ENCODE measurements at places on chromosomes 13 and 19.

GRCh38 chr13:47226516-47226915 lies 329.7 kb upstream of the HTR2A start:
- no peak for DNase-seq

DNA sequence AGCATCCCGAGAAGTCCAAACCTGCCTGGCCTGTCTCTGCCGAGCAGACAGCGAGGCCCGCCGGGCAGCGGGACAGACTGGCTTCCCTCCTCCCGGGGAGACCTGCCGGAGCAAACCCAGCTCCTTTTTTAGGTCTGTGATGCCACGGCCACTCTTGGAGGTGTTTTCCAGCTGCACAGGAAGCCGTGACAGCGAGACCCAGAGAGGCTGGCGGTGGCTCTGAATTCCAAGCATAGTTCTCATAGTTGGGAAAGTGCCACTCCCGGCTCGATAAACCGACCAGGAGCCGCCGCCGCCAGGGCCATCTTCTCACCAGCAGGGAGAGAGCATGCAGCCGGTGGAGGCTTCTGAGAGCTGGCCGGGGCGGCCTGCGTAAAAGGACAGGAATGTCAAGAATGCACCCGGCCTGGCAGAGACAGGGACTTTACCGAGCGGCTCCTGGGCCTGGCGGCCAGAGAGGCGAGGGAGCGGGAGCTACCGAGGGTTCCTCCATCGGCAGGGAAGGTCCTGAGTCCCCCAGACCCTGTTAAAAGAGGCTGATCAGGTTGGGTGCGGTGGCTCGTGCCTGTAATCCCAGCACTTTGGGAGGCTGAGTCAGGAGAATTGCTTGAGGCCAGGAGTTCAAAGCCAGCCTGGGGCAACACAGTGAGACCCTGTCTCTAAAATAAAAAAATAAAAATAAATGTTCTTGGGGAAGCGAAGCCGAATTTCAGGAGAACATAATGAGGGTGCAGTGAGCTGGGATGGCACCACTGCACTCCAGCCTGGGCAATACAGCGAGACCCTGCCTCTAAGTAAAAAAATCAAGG lies 64.9 kb downstream of the GADD45B start:
- DNase-seq = no peak

DNA sequence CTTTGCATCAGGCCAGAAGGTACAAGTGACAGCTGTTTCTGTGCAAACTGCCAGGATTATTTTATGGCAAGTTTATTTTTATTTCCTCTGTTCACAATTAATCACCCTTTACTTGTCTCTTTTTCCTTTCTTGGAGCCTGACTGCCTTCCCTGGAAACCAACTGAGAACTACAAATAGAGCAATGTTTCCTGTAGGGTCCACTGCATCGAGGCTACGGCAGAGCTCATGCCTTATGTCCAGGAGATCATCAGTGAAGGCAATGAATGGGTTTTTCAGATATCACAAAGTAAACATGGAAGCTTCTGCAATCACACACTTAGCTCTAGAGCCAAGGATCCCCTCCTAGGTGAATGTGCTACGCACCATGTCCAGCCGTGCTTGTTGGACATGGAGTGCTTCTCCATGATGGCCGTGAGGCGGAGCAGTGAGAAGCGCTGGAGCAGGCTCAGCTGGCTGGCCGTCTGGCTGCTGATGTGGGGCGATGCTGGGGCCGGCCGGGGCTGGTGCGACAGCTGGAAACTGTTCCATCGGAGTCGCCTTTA lies 110.9 kb downstream of the KL start:
- no peak for DNase-seq

- DNase-seq = no peak
These were observed 54.3 kb downstream of the XPO4 start for GRCh38 chr13:20848203-20848602.

- DNase-seq = no peak
These were observed 27.8 kb downstream of the EXOC3L2 start for GRCh38 chr19:45217193-45217956.

DNA sequence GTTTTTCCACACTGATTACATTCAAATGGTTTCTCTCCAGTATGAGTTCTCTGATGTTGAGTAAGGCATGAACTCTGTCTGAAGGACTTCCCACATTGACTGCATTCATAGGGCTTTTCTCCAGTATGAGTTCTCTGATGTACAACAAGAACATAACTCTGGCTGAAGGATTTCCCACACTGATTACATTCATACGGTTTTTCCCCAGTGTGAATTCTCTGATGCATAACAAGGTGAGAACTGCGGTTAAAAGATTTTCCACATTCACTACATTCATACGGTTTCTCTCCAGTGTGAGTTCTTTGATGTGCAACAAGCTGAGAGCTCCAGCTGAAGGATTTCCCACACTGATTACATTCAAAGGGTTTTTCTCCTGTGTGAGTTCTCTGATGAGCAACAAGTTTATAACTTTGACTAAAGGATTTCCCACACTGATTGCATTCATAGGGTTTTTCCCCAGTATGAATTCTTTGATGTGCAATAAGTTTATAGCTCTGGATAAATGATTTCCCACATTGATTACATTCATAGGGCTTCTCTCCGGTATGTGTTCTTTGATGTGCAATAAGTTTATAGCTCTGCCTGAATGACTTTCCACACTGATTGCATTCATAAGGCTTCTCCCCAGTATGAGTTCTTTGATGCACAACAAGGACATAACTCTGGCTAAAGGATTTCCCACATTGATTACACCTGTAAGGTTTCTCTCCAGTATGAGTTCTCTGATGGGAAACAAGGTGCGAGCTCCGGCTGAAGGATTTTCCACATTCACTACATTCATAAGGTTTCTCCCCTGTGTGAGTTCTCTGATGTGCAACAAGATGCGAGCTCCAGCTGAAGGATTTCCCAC lies 23.5 kb downstream of the ZNF180 start:
- no peak for DNase-seq

DNA sequence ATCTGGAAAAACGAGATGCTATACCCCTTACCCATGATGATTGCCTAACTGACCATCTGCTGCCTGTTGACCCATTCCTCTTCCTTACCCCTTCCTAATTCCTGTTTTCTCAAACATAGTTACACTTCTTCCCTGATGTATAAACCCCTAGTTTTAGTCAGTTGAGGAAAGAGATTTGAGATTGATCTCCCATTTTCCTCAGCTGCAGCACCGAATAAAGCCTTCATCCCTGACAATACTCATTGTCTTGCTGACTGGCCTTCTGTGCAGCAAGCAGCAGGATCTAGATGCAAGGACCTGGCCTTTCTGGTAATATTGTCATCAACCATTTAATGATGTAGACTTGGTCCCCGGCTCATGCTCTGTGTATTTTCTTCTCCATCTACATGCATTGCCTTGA lies 999 bp upstream of the ZNF264 start:
- no peak for DNase-seq

- DNase-seq = no peak
These were observed 836.4 kb upstream of the GPC6 start for GRCh38 chr13:92390217-92390616.

DNA sequence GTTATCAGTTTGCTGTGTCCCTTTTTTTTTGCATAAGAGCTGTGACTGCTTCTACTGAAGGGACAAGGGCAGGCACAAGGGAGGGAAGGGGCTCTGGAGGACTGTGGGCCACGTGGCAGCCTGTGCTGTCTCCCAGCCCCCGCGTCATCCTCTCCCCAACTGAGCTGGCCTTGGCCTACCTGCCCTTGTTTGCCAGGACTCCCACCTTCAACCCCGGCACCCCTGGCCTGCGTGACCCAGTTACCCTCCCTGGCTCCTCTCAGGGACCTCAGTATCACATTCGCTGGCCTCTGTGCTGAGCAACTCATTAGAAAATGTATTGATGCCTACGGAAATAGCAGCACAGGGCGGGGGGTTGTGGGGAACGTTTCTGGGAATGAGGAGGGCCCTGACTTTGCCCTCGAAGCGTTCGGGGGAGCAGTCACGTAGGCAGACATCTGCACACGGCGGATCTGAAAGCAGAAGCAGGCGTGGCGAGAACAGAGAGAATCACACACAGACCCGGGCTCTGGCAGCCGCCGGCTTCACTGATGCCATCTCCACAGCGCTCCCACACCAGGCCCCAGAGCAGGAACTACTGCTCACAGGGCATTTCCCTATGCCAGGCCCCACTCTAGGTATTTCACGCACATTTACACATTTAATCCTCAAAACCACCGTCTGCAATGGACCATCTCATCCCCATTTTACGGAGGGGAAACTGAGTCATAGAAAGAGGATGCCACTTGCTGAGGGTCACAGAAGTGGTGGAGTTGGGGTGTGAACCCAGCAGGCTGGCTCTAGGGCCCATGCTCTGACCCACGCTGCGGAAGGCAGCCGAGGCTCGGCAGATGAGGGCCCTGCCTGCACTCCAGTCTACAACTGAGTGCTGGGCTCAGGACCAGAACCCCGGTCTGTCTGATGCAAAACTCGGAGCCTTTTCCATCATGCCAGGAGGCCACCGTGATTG lies 5.7 kb upstream of the ATF5 start:
- no peak for DNase-seq

DNA sequence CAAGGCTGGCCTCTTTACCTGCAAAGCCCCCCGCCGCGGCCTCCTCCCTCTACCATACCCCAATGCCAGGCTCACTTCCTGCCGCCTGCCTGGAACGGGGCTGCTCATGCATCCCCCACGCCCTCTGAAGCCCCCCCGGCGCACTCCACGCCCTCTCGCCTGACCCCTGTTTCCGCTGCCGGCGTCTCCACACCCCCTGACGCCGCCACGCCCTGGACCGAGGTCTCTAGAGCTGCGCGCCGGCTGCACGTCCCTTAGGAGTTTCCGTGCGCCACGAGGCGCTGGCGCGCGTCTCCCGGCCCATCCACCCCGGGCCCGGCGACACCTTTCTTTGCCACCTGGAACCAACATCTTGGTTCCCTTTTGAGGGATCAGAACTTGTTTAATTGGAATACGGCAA lies 16.0 kb downstream of the DPRX start:
- no peak for DNase-seq

- DNase-seq = no peak
These were observed 6.1 kb downstream of the PTGIR start for GRCh38 chr19:46618670-46619231.

DNA sequence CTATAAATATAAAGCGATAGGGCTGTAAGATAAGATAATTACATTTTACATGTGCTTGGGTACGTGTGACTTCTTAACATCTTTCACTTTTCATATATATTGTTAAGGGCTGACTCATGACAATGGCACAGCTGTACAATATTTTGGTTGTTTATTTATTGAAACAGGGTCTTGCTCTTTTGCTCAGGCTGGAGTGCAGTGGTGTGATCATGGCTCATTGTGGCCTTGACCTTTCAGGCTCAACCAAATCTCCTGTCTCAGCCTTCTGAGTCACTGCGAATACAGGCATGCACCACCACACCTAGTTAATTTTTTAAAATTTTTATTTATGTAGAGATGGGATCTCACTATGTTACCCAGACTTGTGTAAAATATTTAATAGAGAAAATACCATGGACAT lies 2532.4 kb upstream of the PCDH20 start:
- DNase-seq = no peak

DNA sequence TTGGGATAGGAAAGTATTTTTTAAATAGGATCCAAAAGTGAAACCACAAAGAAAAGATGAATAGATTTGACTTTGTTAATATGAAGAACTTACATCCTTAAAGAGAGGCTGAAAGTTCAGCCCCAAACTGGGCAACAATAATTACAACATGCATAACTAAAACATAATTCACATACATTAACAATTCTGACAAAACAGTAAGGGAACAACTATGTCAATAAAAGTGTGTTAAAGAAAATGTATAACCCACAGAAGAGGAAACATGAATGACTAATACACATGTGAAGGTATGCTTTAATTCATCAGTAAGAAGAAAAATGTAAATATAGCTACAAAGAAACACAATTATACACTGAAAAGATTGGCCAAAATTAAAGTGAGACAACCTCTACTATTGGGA lies 1597.6 kb upstream of the MIR17HG start:
- no peak for DNase-seq

- DNase-seq = no peak
These were observed 28.1 kb upstream of the SIAH3 start for GRCh38 chr13:45879666-45880065.

- DNase-seq = no peak
These were observed 88.8 kb downstream of the TNFRSF19 start for GRCh38 chr13:23658929-23659541.

DNA sequence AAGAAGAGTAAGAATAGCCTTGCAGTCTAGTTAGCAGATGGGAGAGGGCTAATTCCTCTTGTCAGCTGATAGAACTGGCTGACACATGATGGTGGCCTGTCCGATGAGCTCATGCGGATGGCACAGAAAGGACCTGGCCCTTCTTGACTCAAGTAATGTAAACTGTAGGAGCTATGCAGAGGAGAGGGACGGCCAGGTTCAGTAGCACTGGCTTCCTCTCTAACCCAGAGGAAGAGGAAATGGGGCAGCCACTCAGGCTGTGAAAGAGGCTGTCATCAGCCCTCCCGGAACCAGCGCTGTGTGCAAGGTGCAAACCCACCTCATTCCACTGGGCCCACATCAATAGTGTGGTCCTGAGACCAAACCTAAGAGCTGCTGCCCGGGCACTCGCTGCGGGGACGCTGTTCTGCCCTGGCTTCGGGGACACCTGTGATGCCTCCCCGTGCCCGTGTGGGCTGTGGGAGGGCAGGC lies 30.8 kb upstream of the USE1 start:
- DNase-seq = no peak

- no peak for DNase-seq
These were observed 246.5 kb downstream of the FGF9 start for GRCh38 chr13:21917086-21918015.

DNA sequence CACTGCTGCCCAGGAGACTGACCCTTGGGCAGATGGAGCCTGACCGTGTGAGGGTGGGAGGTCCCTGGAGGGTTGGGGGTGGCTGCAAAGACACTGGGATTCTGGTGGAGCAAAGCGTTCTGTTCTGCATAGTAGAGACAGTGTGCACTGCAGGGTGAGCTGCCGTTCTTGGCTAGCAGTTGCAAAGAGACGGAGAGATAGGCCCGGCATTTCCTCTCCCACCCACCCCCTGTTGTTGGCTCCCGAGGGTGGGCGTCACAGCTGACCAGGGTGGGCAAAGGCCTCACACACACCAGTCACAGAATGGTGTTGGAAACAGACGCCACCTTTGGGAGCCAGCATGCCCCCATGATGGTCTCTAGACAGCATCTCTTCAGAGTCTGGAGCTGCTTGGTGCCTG lies 11.4 kb downstream of the TMEM255B start:
- DNase-seq = no peak

DNA sequence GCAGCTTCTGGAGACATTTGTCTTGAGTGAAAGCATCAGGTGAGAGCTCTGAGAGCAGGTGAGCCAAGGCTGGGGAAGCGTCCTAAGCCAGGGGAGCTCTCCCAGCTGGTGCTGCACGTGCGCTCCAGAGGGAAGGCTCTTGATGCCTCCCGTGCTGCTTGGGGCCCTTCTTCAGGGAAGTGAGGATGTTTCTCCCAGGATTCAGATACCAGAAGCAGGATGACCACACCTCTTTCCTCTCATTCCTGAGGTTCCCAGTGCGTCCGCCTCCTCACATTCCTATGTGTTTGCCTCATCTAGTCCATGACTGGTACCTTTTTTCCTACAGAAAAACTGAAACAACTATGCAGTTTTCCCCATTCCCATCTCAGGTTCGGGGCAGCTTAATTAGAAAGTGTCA lies 231.0 kb upstream of the IRS2 start:
- no peak for DNase-seq
